ENCODE measurements at places on chromosomes 13 and 19. TPM values are rescaled to one million over a fixed set of nuclear protein-coding genes. Genes with fewer than 3 reads are reported as not detected.

DNA sequence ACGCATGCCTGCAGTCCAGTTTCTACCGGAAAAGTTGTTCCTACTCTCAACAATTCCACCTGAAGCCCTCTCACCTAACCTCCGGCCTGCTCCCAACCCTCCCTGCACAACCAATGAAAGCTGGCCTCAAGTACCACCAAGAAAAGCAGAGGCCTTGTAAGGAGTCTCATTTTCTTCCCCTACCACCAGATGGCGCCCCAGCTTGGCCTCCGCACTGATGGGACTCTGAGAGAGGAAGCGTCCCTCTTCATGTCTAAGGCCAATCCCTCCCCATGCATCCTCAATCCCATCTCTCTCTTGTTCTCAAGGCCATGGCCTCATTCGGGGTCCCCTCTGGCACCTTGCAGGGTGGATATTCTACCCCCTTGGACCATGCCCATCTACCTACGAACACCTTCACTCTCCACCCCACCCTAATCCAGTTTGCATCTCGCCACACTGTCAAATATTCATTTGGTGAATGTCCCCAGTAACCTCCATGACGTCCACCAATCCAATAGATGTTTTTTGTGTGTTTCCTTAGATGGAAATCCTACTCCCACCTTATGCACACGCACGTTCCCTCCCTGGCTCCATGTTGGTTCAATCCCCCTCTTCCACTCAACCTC lies 412.8 kb downstream of the ZNF536 start:
- no peak for DNase-seq

GRCh38 chr13:27482983-27483382 lies 32.6 kb upstream of the MTIF3 start:
- DNase-seq = no peak

- DNase-seq = no peak
Observed at GRCh38 chr13:61413572-61414535, 1.8 kb downstream of the PCDH20 start.

DNA sequence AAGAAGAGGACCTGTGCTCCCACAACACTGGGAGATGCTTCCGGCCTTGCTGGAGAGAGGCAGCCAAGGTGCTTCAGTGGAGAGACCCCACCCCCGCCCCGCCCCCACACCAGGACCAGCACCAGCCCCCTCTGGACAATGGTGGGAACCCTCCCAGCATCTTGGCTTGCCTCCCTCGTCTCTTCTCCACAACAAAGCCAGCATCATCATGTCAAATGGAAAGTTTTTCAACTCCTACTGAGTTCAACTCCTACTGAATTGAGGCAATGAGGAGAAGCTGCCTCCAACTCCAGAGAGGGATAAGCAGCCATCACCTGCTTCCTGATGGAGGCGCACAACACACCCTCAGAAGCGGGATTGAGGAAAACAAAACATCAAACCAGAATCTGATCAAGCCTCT lies 12.8 kb downstream of the DEDD2 start:
- DNase-seq = no peak

DNA sequence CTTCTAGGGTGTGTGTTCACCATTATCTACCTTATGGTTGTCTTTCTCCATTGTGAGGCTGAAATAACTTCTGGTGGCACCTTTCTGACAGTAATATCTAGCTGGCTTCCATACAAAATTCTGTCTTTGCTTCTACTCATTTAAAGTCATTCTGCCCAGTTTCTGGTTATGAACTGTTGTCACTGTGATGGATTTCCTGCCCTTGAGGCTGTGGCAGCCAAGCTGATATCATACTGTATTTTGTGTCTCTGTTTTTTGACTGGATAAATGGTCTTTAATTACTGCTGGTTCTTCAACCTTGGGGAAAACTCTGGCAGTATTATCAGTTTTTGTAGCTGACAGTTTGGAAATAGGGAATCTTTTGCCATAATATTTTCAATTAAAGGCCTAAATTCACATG lies 233.4 kb downstream of the GPC6 start:
- no peak for DNase-seq

The PRODH2 gene
- not detected for total RNA-seq

The GPR4 gene
- total RNA-seq = 4.6 TPM

The PEAK3 gene
- total RNA-seq = 1.5 TPM
